ENCODE measurements at places on chromosomes 11 and 22.

DNA sequence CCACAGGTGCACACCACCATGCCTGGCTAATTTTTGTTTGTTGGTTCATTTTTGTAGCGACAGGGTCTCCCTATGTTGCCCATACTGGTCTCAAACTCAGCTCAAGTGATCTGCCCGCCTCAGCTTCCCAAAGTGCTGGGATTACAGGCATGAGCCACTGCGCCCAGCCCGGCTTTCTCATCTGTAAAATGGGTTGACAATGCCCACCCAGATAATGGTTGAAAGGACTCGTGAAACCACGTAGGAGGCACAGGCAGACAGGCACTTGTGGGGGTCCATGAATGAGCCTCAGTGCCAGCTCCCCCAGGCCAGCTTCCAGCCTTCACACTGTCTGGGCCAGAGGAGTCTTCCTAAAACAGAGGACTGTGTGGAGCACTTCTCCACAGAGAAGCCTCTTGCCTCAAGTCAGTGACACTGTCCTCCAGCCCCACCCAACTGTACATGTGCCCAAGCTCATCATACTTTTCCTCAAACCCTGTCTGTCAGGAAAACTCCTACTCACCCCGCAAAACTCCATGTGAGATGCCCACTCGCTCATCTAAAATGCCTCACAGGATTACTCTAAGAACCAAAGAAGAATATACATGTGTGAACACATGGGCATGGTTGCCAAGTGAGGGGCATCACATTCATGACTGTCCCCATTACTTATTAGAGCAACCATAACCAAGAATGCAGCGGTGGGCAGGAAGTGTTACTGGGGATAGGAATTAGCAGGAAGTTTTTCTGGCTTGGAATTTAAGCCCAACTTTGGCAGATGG lies 32.1 kb upstream of the WNT7B start:
- no peak for DNase-seq

DNA sequence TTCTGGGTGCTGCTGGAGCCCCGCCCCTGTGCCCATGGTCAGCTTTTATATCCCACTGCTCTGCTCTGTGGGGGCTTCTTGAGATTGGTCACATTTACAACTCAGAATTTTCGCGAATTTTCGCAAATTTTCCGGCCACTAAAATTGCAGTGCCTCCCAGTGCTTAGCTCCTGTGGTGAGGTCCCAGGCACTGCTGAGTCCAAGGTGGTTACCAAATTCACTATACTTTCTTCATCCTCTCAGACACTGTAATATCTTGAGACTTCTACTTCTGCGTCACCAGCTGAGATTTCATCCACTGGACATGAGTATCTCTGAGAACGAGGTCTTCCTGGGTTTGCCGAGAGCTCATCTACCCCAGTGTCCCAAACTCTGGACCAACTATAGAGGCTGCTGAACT lies 8.7 kb downstream of the KDM4F start:
- no peak for DNase-seq

DNA sequence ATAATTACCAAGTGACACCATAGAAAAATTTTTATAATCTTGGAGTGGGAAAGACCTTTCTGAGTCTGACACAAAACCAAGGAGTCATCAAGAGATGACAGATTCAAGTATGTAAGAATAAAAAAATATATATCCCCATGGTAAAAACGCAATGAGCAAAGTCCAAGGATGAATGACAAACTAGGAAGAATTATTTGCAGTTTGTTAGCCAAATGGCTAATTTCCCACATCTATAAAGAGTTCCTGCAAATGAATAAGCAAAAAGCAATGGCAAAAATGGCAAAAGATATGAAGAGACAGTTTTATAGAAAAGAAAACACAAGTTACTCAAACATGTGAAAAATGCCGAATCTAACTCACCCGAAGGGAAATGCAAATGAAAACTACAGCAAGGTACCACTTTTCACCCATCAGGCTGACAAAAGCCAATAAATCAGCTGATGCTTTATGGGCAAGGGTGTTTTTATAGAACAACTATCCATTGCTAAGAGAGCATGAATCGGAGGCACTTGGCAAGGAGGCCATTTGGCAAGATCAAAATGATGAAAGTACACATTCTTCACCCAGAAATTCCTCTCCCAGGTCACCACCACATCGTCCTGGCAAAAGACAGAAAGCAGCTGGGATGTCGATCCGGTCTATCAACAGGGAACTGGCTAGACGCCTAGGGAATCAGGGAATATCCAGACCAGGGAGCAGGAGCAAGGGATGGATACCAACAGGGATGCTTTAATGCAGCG lies 21.1 kb upstream of the KLHL35 start:
- no peak for DNase-seq

GRCh38 chr22:44894782-44895181 lies 115.0 kb downstream of the PHF21B start:
- no peak for DNase-seq

GRCh38 chr11:68010090-68011041 lies at the start of gene ALDH3B1:
ALDH3B1 (plus strand) TSS chr11:68010327; CDS start chr11:68015298, 4,971 bp downstream.
- DNase-seq: peak; percentile 70

DNA sequence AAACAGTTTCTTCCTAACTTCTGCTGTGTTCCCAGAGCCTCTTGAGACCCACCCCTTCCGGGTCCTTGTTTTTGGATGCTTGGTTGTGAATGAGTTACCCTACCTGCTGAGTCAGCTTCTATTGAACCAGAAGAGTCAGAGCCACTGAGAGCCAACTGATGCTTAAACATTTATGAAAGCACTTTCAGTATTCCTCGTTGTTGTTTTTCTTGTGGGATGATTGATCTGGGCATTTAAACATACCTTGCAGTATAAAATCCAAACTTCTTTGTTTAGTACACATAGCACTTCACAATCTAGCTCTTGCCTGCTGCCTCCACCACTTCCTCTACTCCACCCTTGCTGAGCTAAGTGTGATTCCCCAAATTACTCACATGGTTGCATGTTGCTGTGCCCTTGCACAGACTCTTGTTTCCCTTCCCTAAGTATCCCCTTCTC lies 5.5 kb downstream of the PRSS23 start:
- DNase-seq: no peak

DNA sequence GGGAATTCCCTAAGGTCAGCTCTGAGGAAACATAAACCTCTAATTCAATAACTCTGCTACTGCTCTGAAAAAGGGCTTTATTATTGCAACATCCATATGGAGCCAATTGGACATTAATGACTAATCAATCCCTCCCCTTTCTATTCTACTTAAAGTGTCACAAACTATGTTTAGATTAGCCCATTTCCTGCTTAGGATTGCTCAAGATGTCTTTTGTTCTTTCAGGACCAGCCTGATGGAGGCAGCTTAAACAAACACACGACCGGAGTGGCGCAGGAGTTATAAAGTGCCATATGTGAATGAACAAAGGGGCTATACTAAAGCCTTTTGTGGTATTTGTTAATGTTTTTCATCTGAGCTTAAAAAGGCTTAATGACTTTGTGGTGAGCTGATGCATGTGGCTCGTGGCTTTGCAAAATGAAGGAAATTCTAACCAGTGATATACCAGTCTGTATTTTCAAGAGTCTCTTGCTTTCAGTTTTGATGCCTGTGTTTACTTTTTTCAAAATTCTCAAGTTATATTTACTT lies 354.4 kb downstream of the SOX6 start:
- DNase-seq: no peak

GRCh38 chr11:27039873-27040272 lies 742 bp upstream of the BBOX1 start:
- DNase-seq: no peak

- DNase-seq: no peak
Measured at GRCh38 chr11:6307876-6308275, 12.4 kb downstream of the CAVIN3 start.

- peak; percentile 18 for DNase-seq
Measured at GRCh38 chr22:25777870-25778269, 35.9 kb downstream of the MYO18B start.

- DNase-seq: no peak
Measured at GRCh38 chr11:8826901-8827560, 84.0 kb upstream of the AKIP1 start.

DNA sequence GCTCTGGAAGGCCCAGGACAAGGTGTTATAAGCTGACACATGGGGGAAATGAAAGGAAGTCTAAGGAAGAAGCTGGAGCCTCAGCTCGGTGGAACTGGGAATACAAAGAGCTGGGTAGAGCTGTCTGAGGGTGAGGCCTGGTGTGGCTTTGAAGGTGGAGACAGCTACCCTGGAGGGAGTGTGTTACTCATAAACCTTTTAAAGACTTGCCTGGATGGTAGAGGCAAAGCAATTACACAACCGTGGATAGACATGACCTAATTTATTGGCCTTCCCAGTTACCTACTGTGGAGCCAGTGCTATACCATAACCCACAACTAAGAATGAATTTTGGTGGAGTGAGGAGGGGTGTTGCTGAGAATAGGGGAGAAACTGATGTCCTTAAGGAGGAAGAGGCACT lies 22.6 kb downstream of the EXPH5 start:
- DNase-seq: no peak

- DNase-seq: no peak
Measured at GRCh38 chr22:22986008-22986407, 84.3 kb upstream of the GNAZ start.

DNA sequence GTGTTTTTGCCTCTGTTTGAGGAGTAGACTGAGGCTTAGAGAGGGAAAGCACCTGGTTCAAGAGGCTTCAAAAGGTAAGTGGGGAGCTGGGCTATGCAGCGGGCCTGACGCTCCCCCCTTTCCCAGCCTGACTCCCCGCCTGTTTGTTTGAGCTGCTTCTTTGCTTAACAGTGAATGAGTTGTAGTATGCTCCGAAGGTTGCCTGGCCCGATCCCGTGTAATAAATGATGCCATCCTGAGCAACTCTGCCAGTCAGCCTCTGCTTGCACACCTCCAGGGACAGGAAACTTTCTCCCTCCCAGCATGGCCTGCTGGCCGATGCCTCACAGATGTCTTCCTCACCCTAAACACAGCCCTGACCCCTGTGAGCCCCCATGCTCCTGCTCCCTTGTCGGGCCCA lies 45.5 kb upstream of the TTLL12 start:
- DNase-seq: no peak

DNA sequence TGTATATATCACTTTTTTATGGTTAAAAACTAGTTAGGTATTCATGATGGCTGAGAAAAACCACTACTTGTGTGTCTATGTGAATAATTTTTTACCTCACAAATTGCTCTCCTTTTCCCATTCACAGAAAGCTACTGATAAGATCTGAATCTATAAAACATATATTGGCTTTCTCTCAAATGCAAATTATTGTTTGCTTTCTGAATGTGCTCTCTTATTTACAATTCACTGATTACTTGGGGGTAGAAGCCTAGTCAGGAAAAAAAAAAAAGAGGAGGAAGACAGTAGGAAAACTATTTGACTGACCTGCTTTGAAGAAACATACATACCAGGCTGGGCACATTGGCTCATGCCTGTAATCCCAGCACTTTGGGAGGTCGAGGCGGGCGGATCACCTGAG lies 20.5 kb downstream of the PGM2L1 start:
- no peak for DNase-seq

DNA sequence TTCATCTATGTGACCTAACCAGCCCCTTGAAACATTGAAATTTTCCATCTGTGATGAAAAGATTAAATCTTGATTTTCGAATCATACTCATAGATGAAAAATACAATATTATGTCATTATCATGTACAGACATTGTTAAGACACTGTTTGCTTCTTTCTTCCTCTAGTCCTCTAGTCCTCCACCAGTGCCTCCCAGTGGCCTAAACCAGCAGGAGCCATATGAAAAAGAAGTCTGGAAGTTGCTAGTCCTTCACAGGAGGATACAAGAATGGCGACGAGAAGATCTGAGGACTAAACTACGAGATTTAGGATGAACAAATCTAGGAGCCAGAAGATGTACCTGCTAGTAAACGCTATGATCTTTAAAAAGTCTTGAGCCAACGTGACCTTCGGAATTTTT lies 134.1 kb downstream of the SLC17A6 start:
- no peak for DNase-seq

DNA sequence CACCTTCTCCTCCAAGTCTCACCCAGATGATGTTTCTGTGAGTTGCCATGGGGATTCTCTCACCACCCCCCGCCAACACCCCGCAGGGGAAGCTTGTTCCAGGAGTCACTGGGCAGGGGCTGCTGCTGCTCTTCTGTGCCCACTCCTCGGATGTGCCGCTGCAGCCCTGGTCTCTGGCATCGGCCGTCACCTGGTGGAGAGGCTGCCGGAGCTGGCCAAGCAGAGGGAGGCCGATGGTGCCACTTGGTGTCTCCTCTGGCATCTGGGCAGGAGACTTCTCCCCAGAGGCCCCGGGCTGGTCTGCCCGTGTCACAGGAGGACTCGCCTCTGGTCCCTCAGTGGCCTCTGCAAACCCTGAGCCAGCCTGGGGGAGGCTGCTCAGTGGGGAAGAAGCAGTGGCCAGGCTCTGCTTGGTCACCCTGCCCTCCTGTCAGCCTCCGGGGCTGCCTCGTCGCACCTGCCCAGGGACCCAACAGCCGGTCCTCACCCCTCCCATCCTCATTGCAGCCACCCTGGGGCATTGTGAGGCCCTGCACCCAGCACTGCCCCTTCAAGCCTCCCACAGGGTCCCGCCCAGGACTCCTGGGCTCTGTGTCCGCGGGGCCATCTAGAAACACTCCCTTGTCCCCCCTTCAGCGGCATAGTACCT lies 424 bp upstream of the ADORA2A start:
- DNase-seq: no peak

DNA sequence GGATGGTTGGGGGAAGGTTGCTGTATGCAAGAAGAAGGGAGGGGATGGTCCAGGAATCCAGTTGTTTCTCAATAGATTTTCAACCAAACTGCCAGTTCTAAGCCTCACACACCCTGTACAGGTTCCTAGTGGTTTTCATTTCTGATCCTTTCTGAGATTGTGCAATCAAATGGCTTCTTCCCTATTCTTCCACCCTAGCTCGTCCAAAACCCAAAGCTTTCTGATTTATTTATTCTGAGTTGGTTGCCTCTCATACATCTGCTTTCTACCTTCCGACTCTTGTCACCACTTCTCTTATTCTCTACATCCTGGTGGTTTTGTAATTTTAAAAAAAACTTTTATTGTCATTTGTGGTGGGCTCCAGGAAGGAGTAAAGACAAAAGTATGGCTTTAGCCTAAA lies 12.6 kb downstream of the OR5A2 start:
- DNase-seq: no peak

GRCh38 chr11:61954851-61955421 lies 4.8 kb downstream of the BEST1 start:
- DNase-seq: peak; percentile 34

GRCh38 chr11:124115782-124116616 lies 749 bp downstream of the VWA5A start:
- no peak for DNase-seq

GRCh38 chr11:119117004-119117706 lies 4.2 kb upstream of the HINFP start:
- no peak for DNase-seq

GRCh38 chr22:26552466-26552865 lies 37.5 kb downstream of the TPST2 start:
- DNase-seq: no peak
